Hepatic stellate cell (primary cell): ENCODE measurements at places on chromosomes 5 and 9.

- DNase-seq, result no peak
Observed at GRCh38 chr5:78503958-78504653, 143.7 kb downstream of the SCAMP1 start.

DNA sequence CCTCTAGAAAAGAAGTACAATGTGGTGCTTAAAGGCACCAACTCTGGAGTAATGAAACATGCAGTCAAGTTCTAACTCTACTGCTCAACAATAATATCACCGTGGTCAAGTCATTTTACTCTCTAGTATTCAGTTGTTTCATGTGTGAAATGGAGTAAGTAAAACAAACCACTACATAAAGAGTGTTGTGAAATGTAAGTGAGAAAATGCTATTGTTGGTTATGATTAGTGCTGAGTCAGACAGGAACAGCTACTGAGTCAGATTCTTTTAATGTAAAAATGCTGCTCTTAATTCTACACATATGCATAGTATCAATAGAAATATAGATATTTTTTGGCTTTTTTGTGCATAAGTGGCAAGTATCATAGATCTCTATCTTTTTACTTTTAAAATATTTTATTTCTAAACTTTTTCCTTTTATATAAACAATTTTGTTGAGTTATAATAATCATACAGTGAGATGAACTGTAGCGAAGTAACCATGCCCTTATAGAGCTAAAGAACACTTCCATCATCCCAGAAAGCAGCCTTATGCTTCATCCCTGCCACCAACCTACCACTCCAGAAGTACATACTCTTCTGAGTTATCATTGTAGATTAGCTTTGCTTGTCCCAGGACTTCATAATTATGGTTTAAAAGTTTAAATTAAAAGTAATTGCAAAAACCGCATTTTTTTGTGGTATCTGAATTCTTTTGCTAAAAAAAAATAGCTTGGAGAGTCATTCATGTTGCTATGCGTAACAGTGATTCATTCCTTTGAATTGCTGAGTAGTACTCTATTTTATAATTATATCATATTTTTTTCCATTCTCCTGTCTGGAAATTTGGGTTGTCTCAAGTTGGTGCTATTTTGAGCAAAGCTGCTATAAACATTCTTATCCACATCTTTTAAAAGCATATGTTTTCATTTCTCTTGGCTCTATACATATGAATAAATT is 548.2 kb upstream of the CLINT1 start:
- DNase-seq, result peak; percentile 7

GRCh38 chr5:68047035-68047434 is 168.5 kb upstream of the PIK3R1 start:
- DNase-seq, result no peak

GRCh38 chr9:122389799-122390481 is 19.1 kb downstream of the PTGS1 start:
- DNase-seq, result no peak

DNA sequence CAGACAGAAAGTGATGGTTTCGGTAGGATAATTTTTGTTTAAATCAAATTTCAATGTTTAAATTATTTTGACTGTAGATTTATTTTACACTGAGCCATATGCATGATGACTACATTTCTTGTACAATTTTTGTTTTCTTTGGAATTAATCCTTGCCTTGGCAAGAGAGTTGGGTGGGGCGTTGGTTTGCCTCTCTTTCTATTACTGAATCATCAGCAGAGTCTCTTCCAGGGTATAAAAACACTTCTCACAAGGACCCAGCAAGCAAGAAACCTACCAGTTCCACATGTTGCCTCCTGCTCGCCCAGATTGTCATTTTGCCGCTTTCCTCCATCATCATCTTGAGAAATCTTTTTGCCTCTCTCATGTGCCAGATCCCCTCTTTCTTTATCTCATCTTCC is 455.0 kb upstream of the DMAC1 start:
- no peak for DNase-seq

DNA sequence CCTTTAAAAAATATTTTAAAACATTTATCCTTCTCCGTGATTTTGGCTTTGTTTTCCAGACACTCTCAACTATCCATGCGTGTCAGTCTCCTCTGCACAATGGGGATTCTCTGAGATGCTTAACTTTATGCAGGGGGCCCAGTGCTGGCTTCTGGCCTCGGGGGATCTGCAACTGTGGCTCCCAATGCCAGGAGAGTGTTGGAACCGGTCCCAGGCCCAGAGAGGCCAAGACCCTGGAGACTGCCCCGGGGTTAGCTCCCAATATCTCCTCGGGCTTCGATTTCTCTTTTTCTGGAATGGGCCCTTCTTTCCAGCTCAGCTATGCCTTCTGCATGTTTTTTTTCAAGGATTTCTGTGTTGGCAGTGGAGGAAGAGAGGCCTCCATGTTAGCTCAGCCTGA is 20.1 kb upstream of the SARDH start:
- DNase-seq, result no peak

DNA sequence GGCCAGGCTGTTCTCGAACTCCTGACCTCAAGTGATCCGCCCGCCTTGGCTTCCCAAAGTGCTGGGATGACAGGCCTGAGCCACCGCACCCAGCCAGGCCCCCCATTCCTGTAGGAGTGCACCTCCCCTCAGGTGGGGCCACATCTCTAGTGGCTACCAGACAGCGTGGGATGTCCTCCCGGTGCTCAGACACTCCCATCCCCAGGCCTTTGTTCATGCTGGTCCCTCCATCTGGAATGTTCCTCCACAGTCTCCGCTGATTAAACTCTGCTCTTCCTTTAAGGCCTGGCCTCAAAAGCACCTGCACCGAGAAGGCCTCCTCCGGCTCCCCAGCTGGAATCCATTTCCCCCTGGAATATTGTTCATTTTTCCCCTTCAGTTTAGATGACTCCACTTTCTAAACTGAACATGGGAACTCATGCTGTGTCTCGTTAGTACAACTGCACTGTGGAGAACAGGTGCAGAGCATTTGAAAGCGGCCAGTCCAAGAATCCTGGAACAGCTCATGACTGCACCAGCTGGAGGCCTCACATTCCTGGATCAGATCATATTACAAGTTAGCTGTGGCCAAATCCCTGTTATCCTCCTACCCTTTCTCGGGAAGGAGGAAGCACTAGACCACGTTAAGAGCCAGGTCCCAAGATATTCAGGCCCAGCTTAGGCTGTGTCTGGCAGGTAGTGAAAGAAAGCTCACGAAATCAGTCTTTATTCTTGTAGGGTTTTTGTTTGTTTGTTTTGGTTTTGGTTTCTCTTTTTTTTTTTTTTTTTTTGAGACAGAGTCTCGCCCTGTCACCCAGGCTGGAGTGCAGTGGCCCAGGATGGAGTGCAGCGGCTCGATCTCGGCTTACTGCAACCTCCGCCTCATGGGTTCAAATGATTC is 10.8 kb upstream of the PRRC2B start:
- DNase-seq, result peak; percentile 82

DNA sequence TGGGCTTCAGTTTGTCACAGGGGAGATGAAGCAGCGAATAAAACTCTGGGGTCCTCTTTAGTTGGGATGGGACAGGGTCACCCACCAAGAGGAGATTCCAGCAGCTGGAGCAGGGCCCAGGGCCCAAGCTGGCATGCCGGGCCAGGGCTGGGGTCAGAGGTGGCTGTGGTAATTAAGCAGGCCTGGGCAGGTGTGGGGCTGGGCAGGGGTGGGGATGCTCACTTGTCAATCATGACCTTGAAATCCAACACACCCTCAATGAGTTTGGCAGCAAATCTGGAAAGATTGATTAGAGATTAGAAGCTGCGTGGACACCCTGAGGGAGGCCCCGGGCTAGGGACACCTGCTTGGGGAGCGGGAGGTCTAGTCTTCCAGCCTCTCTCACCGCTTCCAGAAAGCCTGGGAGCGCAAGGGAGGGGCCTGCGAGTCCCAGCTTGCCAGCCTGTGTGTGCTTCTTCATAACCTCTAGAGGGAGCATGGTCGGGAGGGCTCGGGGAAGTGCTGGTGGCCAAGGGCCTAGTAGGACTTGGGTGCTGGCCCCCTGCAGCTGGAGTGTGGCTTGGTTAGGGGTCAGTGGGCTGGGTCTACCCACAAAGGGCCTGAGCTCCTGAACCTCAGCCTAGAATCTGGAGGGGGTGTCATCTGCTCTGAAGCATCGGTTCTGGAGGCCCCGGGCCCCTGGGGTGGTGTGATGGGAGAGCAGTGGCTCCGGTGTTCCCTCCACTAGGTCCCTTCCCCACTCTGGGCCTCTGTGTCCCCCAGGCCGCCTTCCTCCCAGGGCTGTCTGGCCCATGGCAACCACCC is 7.6 kb downstream of the CRAT start:
- DNase-seq, result peak; percentile 71

DNA sequence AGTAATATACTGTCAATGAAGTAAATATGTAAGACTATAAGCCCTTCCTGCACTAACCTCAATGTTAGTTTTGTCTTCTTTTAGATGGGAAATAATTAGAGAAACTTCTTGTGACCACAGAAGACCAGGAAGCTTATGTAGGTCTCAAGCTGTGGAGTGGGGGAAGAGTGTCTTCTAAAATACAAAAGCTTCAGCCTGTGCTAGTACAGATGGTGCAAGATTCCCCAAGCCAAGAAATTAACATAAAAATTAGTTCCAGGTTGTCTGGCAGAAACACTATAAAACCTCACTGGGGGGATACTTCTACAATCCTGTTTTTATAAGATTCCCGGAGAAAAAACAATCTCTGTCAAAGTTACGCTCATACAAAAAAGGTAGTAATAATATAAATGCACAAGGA is 103.6 kb downstream of the FNBP1 start:
- no peak for DNase-seq

GRCh38 chr5:18270635-18271338 is 636.5 kb downstream of the TAF11L14 start:
- DNase-seq, result no peak

- no peak for DNase-seq
Observed at GRCh38 chr9:21244836-21245235, 5.0 kb upstream of the IFNA14 start.

- no peak for DNase-seq
Observed at GRCh38 chr5:5135957-5136676, 4.0 kb upstream of the ADAMTS16 start.

- no peak for DNase-seq
Observed at GRCh38 chr5:57431759-57432158, 50.9 kb downstream of the ACTBL2 start.

DNA sequence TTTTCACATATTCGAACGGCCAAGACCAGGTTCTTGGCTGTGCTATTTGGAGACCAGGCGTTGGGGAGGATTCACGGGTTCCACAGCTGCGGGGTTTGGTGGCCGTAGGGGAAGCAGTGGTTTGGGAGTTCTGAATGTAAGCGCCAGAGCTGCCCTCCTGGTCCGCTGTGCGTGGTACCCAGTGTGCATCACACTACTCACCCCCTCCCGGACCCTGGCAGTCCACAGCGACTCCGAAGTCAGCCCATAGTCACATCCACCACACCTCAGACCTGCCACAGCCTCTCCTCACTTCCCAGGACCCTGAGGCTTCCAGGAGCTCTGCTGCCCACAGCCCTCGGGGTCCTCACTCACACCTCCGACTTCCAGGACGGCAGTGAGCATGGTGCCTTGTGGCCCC is 26.8 kb downstream of the AMBP start:
- DNase-seq, result no peak

DNA sequence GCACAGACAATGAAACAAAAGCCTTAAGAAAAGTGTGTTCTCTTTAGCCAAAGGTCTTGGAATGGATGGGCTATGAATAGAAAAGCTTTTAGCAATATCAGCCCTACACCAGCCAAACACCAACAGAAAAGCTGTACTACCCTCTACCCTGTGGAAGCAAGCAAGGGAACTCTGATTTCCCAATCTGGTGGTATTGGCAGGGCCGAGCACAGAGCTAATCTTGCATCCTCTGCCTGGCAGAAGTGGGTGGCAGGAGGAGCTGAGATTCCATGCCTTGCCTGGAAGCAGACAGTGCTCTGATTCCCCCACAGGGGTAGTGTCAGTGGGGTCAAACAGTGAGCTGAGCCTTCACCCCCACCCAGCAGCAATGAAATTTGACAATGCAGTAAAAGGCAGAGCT is 29.6 kb upstream of the ZNF782 start:
- no peak for DNase-seq

DNA sequence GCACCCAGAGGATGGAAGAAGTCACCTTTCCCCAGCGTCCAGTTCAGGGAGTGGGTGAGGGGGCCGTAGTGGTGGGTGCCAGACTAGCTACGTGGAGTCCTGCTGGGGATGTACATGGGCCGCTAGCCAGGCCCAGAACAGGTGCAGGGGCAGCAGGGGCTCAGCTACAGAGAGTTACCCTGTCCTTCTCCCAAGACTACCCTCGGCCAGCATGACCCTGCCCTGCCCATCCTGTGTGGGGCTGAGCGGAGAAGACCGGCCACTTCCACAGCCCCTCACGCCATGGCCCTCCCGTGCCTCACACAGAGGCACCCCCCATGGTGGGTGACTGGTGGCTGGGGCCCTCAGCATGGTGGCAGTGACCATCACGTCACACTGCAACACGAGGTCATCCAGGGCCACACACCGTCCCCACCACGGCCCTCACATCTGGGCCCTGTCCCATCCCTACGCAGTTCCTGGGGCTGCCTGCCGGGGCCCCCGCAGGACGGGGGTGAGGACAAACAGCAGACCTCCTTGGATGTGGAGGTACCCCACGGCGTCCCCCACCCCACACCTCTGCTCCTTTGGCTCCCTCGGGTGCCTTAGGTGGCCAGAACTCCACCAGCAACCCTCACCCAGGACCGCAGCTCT is 977 bp upstream of the DPP7 start:
- no peak for DNase-seq

GRCh38 chr5:37715361-37715760 is 124.5 kb downstream of the GDNF start:
- DNase-seq, result no peak

DNA sequence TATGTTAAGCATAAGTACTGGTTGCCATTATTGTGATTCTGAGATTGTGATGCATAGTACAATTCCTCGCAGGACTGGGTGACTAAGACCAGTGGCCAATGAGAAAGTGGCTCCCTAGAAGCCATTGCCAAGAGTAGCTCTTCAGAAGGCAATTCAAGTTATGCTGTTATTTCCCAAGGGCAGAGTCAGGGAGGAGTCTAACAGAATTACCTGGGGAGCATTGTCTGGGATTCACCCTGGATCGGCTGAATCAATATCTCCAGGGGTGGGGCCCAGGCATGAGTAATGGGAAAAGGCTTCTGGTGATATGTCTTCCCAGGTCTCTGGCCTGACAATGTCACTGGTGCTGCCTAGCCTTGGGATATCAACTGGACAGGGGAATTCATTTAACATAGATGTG is 10.9 kb upstream of the ARHGEF28 start:
- no peak for DNase-seq
